ENCODE measurements at places on chromosomes 2 and 18. TPM values are rescaled to one million over a fixed set of nuclear protein-coding genes. Genes with fewer than 3 reads are reported as not detected.

DNA sequence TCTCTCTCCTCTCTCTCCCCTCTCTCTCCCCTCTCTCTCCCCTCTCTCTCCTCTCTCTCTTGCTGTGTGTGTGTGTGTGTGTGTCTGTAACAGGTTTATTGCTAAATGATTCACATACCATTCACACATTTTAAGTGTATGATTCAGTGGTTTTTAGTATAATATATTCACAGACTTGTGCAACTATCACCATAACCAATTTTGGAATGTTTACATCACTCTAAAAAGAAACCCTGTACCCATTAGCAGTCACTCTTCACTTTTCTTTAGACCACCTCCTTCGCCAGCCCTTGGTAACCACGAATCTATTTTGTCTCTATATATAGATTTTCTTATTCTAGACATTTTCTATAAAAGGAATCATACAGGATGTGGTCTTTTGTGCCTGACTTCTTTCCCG lies 11.4 kb downstream of the THNSL2 start:
- peaks cover 43% of the 10 kb centered on the region for H3K4me1 ChIP-seq
- H3K4me3 ChIP-seq: no peak overlapping the region
- peaks cover 14% of the 10 kb centered on the region for H3K27me3 ChIP-seq
- no peak for DNase-seq
- H3K36me3 ChIP-seq: no peaks in the 10 kb centered on the region
- peak overlapping the region; percentile 76 for H3K27ac ChIP-seq

GRCh38 chr2:70923378-70924015 lies 12.2 kb upstream of the ATP6V1B1 start:
- no peak for DNase-seq
- H3K36me3 ChIP-seq: no peaks in the 10 kb centered on the region
- H3K27ac ChIP-seq: no peak overlapping the region
- no peak overlapping the region for H3K4me3 ChIP-seq
- H3K27me3 ChIP-seq: peaks cover 23% of the 10 kb centered on the region

GRCh38 chr2:230732914-230733401 lies 20.3 kb downstream of the CAB39 start:
- no peaks in the 10 kb centered on the region for H3K36me3 ChIP-seq
- no peak overlapping the region for H3K27ac ChIP-seq
- H3K27me3 ChIP-seq: no peaks in the 10 kb centered on the region
- DNase-seq: no peak
- peaks cover 47% of the 10 kb centered on the region for H3K4me1 ChIP-seq

DNA sequence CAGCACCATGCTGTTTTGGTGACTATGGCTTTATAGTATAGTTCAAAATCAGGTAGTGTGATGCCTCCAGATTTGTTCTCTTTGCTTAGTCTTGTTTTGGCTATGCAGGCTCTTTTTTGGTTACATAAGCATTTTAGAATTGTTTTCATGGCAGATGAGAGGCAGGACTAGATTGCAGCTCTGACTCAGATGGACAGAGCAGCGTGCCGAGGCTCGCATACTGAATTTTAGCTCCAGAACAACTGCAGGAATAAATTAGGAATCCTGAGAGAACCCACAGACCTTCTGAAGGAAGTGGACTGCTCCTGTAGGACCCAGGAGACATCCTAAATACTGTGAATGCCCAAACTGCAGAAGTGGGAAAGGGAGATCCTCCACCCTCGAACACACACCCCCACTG lies 141.6 kb downstream of the NETO1 start:
- no peak for DNase-seq
- H3K4me3 ChIP-seq: no peak overlapping the region
- H3K27me3 ChIP-seq: no peaks in the 10 kb centered on the region
- H3K4me1 ChIP-seq: no peaks in the 10 kb centered on the region
- H3K36me3 ChIP-seq: no peaks in the 10 kb centered on the region
- H3K27ac ChIP-seq: no peak overlapping the region

- peak overlapping the region; percentile 83 for H3K27ac ChIP-seq
- peaks cover 25% of the 10 kb centered on the region for H3K36me3 ChIP-seq
Observed at GRCh38 chr18:35142275-35142615, 98.6 kb upstream of the ZNF397 start.

GRCh38 chr18:48929941-48930713 lies 20.6 kb downstream of the SMAD7 start:
- no peaks in the 10 kb centered on the region for H3K36me3 ChIP-seq
- no peak for DNase-seq
- H3K4me3 ChIP-seq: peak overlapping the region; percentile 62
- no peaks in the 10 kb centered on the region for H3K27me3 ChIP-seq
- H3K27ac ChIP-seq: peak overlapping the region; percentile 100

- no peaks in the 10 kb centered on the region for H3K36me3 ChIP-seq
- H3K27ac ChIP-seq: peak overlapping the region; percentile 97
- peak overlapping the region; percentile 88 for H3K4me3 ChIP-seq
- DNase-seq: no peak
- peaks cover 28% of the 10 kb centered on the region for H3K4me1 ChIP-seq
Observed at GRCh38 chr2:96336104-96336775, 674 bp downstream of the NCAPH start.

GRCh38 chr2:236684504-236685256 lies 115.1 kb downstream of the ACKR3 start:
- H3K36me3 ChIP-seq: no peaks in the 10 kb centered on the region
- no peak overlapping the region for H3K27ac ChIP-seq
- DNase-seq: no peak
- no peaks in the 10 kb centered on the region for H3K4me1 ChIP-seq

DNA sequence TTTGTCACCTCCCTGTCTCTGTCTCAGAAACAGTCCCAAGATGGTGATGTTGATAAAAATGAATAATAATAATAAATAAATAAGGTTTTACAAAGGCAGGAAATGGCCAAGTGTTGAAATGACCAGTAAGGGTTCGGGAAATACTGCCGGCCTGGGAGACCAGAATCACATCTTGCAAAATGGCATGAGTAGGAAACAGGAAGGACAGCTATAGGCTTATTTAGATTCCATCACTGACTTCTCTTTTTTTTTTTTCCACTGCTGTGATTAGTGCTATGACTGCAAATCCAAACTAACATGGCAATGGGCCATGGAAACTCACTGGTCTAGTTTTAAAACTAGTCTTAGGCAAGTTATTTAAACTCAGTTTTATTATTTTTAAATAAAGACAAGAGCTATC lies 60.6 kb downstream of the SCN1A start:
- DNase-seq: no peak
- no peak overlapping the region for H3K27ac ChIP-seq
- no peaks in the 10 kb centered on the region for H3K4me1 ChIP-seq
- H3K27me3 ChIP-seq: peaks cover 5% of the 10 kb centered on the region

DNA sequence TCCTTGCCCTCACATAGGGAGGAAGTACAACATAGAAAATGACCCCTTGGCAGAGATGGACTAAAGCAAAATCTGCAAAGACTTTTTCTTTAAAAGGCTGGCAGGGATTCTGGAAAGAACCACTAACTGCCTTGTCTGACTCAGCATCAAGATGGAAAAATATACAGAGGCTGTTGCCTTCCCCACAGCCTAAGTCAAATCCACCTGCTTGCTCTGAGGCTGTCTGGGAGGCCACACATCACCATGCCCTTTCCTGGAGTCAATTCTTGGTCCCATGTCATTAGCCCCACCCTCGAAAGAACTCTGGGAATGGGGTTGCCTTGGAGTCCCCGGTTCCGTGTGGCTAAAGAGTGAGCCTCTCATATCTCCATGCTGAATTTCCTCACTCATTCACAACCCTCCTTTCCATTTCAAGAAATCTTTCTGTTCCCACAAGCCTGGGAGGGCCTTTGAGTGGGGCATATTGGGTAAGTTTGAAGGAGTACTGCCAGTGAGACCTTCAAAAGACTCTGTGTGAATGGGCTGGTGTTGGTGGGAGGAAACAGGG lies 39.4 kb downstream of the BMP10 start:
- no peaks in the 10 kb centered on the region for H3K27me3 ChIP-seq
- no peak overlapping the region for H3K4me3 ChIP-seq
- H3K4me1 ChIP-seq: peaks cover 71% of the 10 kb centered on the region
- DNase-seq: no peak
- H3K36me3 ChIP-seq: no peaks in the 10 kb centered on the region

- H3K27ac ChIP-seq: no peak overlapping the region
- H3K36me3 ChIP-seq: no peaks in the 10 kb centered on the region
- DNase-seq: no peak
- H3K4me3 ChIP-seq: no peak overlapping the region
- no peaks in the 10 kb centered on the region for H3K4me1 ChIP-seq
Observed at GRCh38 chr2:132605236-132606180, 64.5 kb downstream of the LYPD1 start.

- H3K4me1 ChIP-seq: no peaks in the 10 kb centered on the region
- DNase-seq: no peak
- H3K27me3 ChIP-seq: no peaks in the 10 kb centered on the region
- H3K27ac ChIP-seq: no peak overlapping the region
- no peaks in the 10 kb centered on the region for H3K36me3 ChIP-seq
Observed at GRCh38 chr18:41436772-41437171, 518.3 kb upstream of the PIK3C3 start.

DNA sequence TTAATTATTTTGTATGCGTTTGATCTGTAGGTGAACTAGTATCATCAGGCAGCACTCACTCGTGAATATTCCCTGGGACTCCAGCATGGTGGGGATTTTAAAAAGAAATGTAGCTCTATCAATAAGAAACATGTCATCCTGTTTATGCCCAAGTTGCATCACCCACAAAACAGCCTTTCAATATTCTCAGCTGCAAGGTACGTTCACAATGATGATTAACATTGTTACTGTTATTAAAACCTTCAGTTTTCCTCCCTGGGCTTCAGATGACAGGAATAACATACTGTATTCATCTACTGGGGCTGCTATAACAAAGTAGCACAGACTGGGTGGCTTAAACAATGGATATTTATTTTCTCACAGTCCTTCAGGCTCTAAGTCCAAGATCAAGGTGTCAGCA lies 87.9 kb upstream of the KLHL29 start:
- no peak overlapping the region for H3K4me3 ChIP-seq
- H3K36me3 ChIP-seq: no peaks in the 10 kb centered on the region
- DNase-seq: no peak

DNA sequence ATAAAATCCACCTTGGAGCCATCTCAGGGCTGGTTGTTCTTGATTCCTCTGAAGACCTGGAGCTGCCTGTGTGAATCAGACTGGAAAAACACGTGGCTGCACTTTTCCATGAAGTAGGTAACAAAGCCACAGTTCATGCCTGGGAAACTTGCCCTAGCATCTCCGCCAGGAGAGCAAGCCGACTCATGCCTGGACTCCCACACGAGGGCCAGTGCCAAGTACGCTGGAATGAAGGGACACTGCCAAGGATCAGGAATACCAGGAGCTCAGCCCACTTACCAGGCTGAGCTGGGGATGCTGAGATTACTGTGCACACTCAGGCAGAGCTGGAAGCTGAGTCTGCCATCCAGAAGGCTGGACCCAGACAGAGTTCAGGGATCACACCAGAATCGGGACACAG lies 10.9 kb upstream of the FHL2 start:
- no peak overlapping the region for H3K4me3 ChIP-seq
- H3K27ac ChIP-seq: no peak overlapping the region
- peaks cover 44% of the 10 kb centered on the region for H3K27me3 ChIP-seq
- DNase-seq: no peak
- H3K4me1 ChIP-seq: peaks cover 10% of the 10 kb centered on the region

GRCh38 chr2:130878316-130878715 lies 41.6 kb downstream of the ARHGEF4 start:
- peaks cover 5% of the 10 kb centered on the region for H3K4me1 ChIP-seq
- no peak for DNase-seq
- no peak overlapping the region for H3K4me3 ChIP-seq

DNA sequence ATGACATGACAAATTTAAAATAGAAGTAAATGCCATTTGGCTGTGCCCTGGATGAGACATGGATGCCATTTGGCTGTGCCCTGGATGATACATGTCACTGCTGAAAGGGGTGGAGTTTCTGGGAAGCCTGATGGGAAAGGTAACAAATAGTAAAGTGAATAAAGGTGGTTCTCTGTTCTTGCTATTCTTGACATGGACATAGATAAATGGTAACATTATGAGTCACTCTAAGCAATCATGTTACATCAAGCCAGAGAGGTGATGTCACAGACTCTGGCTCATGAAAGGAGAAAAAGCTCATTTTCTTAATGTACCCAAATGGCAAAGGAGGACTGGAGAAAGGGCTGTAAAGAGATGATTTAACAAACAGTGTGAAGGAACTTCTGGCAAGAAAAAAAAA lies 86.4 kb downstream of the EML6 start:
- no peaks in the 10 kb centered on the region for H3K4me1 ChIP-seq
- peaks cover 12% of the 10 kb centered on the region for H3K27me3 ChIP-seq
- H3K4me3 ChIP-seq: no peak overlapping the region
- no peak for DNase-seq
- H3K27ac ChIP-seq: no peak overlapping the region
- peaks cover 5% of the 10 kb centered on the region for H3K36me3 ChIP-seq

GRCh38 chr2:180871649-180872048 lies 108.8 kb upstream of the UBE2E3 start:
- no peak overlapping the region for H3K27ac ChIP-seq
- H3K4me3 ChIP-seq: no peak overlapping the region
- no peaks in the 10 kb centered on the region for H3K36me3 ChIP-seq
- H3K27me3 ChIP-seq: peaks cover 8% of the 10 kb centered on the region

DNA sequence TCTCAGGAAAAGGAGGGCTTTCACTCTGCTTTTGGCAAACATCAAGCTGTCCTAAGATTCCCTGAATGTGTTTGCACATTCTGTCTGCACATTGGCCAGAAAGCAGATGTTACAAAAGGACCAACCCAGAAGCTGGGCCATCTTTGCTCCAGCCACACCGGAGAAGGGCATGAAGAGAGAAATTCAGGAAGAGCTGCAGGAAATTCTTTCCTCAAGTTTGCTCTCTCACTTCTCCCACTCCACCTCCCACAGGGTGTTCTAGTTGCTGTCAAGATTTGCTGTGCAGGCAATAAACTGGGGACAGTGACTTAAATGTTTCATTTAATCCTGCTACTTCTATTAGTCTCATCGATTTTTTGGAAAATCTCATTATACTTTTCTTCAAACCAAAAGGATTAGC lies 137.7 kb upstream of the UNC80 start:
- no peak for DNase-seq
- no peaks in the 10 kb centered on the region for H3K36me3 ChIP-seq
- H3K4me1 ChIP-seq: no peaks in the 10 kb centered on the region

The SPATA3 gene
- not detected for polyA plus RNA-seq

The DCDC2C gene
- polyA plus RNA-seq: not detected

The UGGT1 gene
- polyA plus RNA-seq: 0.71 TPM

The ITM2C gene
- 54.3 TPM for polyA plus RNA-seq

The CXCR2 gene
- not detected for polyA plus RNA-seq

The UGT1A5 gene
- polyA plus RNA-seq: not detected

The BOLL gene
- not detected for polyA plus RNA-seq

The POTEJ gene
- not detected for polyA plus RNA-seq
